ENCODE measurements at places on chromosomes 13 and 19.

- DNase-seq: no peak
These were observed 208.4 kb upstream of the SOX1 start for GRCh38 chr13:111858571-111858970.

DNA sequence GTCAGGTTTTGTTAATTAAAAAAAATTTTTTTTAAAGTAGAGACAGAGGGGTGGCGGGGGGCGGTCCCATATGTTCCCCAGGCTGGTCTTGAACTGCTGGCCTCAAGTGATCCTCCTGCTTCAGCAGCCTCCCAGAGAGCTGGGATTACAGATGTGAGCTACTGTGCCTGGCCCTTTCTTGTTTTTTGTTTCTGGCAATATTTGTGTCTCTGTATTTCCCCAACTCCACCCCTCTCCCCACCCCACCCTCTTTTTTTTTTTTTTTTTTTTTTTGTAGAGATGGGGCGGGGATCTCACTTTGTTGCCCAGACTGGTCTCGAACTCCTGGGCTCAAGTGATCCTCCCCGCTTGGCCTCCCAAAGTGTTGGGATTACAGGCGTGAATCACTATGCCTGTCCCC lies 600 bp upstream of the CAPN12 start:
- no peak for DNase-seq

DNA sequence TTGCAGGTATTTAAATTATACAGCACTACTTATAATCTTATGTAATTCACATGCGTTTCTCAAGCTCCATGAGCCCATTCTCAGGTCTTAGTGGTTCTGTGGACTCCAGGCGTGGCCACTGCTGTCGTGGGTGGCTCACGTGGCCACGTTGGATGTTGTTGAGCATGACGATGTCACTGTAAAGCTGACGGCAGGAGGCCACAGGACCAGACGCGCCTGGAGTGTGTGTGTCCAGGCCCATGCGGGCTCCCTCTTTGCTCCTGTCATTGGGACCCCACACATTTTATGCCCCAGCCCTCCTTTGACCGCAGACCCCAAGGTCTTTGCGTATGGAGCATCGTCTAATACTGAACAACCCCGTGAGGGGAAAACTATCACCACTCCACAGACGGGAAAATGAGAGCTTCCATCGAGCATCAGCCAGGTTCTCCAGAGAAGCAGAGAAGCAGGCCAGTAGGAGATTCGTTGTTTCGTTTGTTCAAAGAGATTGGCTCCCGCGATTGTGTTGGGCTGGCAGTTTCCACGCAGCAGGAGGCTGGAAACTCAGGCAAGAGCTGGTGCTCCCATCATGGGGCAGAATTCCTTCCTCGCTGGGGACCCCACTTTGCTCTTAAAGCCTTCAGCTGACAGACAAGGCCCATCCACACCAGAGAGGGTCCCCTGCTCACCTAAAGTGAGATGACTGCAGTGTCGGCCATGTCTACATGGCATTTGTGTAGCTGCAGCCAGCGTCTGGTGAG lies 129.3 kb upstream of the SPACA7 start:
- DNase-seq: no peak

- no peak for DNase-seq
These were observed 39.6 kb downstream of the RAB20 start for GRCh38 chr13:110521946-110522345.

DNA sequence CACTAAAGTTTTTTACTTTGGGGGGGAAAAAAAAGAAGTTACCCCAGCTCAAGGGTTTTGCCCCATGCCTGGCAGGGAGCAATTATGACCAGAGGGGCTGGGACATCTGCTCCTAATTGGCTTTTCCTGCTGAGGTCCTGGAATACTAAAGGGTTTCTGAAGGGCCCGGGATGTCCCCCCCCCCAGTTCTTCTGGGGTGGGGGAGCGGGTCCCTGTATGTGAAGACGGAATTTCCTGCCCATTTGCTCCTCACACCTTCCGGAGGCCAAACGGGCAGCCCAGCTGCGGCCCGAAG lies 1.1 kb upstream of the DLL3 start:
- DNase-seq: no peak

- DNase-seq: no peak
These were observed 42.7 kb downstream of the CAPN12 start for GRCh38 chr19:38701455-38702063.

- DNase-seq: no peak
These were observed 56.5 kb downstream of the VAV1 start for GRCh38 chr19:6828698-6829633.

- no peak for DNase-seq
These were observed 9.3 kb downstream of the CAPS start for GRCh38 chr19:5923356-5923755.

- peak; percentile 27 for DNase-seq
These were observed 60.4 kb upstream of the OLFM4 start for GRCh38 chr13:52968074-52968700.

GRCh38 chr19:48271531-48272151 lies 1.8 kb downstream of the ZNF114 start:
- no peak for DNase-seq

DNA sequence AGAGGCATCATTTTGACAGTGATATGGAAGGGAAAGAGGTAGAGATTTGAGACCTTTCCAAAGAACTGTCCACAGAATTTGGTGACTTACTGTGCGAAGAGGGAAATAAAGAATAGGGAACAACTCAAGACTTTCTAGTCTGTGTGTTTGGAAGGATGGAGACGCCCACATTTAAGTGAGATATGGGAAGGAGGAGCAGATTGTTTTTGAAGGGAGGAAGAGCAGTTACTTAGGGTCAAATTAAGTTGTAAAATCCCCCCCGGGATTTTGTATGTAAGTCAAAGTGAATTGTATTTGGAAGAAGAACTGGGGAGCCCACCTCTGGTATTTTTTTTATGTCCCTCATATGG lies 1.2 kb downstream of the USPL1 start:
- no peak for DNase-seq

GRCh38 chr19:19137556-19138108 lies 646 bp downstream of the TMEM161A start:
- no peak for DNase-seq

DNA sequence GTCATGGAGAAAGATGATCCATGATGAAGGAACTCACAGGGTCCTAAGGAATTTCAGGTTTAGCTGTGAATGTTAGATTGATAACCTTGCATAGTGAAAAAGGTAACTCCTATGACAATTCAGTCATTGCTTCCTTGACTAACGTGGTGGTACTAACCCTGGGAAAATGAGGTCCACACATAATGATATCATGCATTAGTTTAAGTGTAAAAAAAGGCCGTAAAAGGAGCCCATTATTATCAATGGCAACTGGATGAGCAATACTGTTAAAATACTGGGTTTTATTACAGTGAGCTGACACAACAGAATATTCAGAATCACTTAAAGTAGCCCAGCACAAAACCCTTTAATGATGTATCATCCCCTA lies 515.4 kb downstream of the DCT start:
- DNase-seq: no peak

GRCh38 chr13:43128504-43128961 lies 105.1 kb downstream of the DNAJC15 start:
- DNase-seq: no peak

- no peak for DNase-seq
These were observed 19.0 kb upstream of the PLPP2 start for GRCh38 chr19:310141-310651.

DNA sequence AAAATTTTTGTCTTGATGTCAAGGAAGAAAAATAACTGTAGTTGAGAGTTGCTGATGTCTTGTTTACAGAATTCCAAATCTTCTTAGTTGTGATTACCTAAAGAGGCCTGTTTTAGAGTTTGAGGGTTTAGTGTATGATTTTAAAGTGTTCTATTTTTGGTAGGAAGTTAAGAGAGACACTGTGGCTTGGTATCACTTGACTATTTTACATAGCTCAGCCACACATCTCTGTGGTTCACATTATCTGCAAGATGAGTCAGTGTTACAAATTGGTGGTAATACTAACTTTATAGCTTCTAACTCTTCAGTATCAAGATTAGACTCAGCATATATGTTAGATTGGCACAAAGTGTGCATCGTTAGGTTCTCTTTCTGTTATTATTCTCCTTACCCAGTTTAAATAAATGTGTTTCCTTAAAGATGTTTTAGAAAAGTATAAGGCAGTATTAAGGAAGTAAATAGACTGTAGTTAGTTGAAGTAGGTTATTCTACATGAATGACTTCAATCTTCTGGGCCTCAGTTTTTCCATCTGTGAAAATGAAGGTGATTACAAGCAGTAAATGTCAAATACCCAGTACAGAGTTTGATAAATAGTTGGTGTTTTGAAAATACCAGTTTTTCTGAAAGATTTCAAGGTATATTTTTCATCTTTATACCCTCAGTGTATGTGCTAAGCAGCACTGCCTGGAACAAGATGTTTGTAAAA lies 33.4 kb downstream of the COG6 start:
- DNase-seq: no peak

DNA sequence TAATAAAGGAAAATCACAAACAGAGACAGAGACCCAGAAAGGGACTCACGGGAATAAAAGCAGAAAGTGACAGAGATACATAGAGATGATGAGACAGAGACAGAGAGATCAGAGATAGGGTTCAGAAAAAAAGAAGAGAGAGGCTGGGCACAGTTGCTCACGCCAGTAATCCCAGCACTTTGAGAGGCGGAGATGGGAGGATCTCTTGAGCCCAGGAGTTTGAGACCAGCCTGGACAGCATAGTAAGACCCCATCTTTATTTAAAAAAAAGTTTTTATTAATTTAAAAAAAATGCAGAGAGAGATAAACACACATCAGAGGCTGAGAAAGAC lies 19.4 kb upstream of the FOSB start:
- no peak for DNase-seq

DNA sequence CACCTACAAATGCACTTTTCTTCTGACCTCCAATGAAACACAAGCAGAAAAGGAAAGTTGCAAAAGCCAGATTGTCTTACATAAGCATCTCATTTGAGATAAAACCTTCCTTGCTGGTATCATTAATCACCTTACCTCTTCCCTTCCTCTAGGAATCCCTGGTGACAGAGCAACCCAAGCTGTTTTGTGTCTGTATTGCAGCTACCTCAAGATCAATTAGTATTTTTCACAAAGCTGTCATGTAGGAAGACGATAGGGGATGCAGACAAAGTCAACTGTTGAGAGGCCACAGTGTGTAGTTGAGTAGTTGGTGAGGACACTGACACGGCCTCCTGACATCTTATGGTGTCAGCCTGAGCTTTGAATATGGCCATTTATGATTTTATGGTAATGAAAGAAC lies 339.1 kb upstream of the SLC10A2 start:
- no peak for DNase-seq

DNA sequence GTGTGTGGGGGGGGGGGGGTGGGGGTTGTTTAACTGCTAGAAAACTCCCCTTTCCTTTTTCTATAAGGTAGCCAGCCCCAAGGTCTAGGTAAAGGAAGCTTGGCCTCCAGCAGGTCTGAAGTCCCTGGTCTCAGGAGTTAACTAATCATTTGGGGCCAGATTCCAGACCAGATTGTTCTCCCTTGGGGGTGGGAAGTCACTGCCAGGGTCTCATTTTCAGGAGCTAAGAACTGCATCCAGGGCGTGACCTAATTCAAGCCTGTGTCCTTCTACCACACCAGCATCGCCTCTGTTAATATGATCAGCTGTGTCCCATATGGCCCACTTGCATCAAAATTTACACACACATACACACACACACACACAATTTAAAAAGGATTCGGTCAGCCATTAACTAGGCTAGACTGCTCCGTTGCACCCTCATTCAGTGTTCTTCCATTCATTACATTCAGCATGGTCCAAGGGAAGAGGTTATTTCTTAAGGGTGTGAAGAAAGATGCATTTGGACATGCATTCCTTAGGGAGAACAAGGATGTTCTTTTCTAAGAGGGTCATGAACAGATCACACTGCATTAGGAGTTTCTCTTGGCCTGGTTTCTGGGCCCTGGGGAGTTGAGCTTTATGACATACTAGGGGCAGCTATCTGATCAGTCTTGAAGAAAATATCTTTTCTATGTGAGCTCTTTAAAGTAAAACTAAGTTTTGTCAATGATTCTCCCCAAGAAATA lies 91.0 kb downstream of the FGF14 start:
- no peak for DNase-seq

Measured in fibroblast of skin of left quadriceps (primary cell).